Midbrain (tissue), 1 donor: ENCODE measurements at places on chromosomes 12 and 14.
A peak's percentile ranks its signal among the peaks of the same experiment; 100 is the strongest.

DNA sequence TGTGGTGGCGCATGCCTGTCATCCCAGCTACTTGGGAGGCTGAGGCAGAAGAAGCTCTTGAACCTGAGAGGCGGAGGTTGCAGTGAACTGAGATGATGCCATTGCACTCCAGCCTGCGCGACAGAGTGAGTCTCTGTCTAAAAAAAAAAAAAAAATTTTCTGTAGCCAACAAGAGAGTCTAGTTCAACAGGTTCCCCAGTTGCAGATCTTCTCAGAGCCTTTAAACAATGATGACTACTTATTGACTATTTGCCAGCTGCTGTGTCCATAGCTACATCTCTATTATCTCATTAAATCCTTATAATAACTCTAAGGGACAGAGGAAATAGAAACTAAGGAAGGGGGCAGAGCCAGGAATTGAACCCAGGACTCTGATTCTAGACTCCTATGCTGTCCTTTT is 15.2 kb upstream of the MYL2 start:
- DNase-seq = no peak

- DNase-seq = no peak
Observed at GRCh38 chr14:39617537-39617936, 185.3 kb upstream of the FBXO33 start.

GRCh38 chr12:85807730-85808129 is 28.5 kb downstream of the RASSF9 start:
- no peak for DNase-seq

DNA sequence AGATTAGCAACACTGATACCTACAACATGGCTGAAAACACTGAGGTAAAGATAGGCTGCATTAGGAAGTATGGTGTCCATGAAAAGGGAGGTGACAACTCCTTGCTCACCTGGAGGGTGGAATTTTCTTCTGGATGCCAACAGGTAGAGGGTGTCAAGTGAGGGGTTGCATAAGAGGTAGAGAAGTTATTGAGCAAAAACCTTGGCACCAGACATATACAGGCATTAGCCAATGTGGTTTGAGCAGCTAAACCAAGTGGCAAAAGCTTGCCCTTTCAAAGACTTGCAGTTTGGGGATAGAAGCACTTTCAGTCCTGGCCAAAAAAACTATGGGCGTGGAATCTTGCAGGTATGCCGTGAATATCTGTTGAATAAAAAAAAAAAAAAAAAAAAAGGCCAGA is 3.8 kb downstream of the RITA1 start:
- no peak for DNase-seq

- DNase-seq = no peak
Observed at GRCh38 chr12:120470150-120470784, 719 bp upstream of the SRSF9 start.

DNA sequence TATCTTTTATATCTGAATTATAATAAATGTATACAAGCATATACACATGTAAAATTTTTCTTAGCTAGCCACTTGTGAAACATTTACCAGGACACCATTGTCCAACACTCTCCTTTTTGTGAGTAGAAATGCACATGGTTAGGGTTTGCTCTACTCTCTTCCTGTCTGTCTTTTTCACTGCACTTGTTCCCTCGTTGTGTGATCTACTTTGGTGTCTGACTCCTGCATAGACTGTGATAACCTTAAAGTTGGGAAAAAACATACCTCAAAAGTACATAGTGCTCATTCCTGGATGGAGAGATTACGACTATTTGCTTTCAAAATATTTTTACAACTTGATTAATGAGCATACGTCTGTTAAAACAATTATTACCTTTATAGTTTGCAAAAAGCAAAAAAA is 294.1 kb upstream of the FLRT2 start:
- DNase-seq = no peak

- DNase-seq = no peak
Observed at GRCh38 chr12:108107293-108107692, 21.8 kb upstream of the WSCD2 start.

DNA sequence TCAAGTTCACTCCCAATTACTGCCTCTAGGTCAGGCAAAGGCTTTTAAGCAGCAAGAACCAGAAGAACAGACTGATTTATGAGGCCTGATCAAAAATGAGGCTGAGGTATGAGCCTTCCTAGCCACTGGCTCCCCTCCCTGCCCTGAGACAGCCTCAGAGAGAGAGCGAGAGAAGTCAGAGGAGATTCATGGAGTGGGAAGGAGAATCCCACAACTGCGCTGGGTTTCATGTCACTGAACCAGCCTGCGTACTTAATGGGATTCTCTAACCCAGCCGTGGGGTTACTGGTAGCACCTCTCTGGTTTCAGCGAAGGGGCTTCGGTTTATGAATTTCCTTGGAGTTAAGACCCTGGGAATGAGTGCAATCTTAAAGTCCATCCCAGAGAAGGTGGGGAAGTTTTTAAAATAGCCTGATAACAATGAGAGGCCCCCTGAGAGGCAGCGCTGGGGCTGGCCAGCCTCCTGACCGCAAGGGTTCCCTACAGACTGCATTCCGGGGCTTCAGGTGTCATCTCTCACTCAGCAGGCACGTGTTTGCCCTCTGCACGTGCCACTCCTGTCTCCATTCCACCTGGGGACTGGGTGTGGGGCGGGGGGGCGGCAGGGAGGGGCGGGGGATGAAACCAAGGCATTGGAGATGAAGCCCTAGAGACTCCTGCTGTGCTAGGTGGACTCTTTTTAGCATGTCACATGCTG is 6.1 kb upstream of the GPRC5A start:
- DNase-seq = no peak

DNA sequence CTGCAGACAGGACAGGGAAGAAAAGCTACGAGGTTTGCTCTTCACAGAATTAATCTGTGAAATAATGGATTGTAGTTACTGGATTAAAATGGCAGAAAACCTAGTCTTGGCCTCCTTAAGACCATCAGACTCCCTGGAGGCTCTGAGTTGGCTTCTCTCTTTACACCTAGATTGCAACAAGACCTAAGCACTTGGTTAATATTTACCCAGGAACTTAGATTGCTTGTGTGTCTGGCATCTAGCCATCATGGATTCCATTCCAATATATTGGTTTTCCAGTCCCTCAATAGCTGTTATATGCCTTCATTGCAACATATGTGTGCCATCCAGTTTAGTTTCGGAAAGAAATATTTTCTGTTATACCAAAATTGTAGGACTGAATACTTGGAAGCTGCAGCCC is 1.9 kb upstream of the GTF2A1 start:
- no peak for DNase-seq

- DNase-seq = no peak
Observed at GRCh38 chr12:19404242-19404880, 34.9 kb upstream of the AEBP2 start.

DNA sequence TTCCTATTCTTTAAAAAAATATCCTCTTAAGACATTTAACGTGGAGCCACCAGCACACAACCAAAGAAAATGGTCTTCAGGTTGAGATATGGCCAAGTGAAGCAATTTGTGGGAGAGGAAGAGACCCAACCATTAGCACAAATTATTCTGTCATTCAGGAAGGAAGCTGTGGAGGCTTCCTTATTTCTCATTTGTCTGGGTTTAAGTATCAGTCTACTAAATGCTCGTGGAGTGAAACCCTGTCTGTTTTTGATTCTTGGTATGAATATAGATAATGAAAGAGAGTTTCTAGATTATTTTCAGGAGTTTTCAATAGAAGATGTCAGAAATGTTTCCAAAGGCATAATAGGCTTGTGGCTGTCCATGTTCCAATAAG is 125.1 kb downstream of the GPR65 start:
- no peak for DNase-seq

DNA sequence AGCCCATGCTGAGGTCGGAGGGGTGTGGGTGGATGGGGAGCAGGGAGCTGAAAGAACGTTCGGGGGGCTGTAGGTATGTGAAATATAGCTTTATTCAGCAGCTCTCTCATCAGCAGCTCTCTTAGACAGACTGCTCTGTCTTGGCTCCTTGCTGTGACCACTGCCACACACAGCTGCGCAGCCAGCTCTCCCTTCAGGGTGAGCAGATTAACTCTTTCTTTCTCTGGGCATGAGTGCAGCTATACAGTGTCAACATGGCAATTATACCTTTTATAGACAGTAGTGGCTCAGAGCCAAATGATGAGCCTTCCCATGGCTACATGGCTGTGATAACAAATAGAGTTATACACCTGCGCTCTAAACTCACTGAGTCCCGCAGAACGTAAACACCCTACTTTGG is 137.7 kb upstream of the NEDD1 start:
- no peak for DNase-seq

GRCh38 chr12:131892711-131893604 is 1.5 kb upstream of the ULK1 start:
- DNase-seq = peak; percentile 2

DNA sequence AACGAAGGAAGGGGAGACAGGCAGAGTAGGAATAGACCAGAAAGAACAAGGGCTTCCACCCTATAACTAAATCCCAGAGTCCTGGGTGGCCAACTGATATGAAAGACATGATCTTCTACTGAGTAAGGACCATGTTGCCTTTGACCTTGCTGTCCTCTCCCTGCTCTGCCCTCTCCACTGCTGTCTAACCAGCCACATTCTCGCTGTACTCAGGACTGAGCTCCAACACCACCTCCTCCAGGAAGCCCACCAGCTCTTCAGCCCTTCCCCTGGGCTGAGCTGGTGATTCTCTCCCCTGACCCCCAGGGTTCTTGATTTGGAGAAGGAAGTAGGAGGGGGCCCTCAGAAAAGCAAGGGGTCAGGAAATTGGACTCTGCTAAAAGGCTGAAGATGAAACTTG is 159.2 kb downstream of the DICER1 start:
- DNase-seq = no peak

DNA sequence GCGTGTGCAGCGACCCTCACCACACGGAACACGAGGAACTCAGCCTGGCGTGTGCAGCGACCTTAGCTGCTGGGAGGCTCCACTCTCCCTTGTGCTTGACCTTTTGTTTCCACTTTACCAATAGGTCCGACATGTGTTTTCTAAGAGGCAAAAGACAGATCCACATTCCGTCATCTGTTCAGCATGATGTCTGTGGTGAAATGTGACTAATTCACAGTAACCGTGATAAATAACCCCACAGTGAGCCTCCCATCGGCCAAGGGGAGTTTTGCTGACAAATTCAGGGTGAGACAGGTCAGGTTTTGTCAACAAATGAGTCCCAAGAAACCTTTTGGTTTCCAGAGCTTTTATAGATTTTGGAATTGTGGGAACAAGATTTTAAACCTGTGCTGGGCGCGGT is 55.9 kb downstream of the MOK start:
- DNase-seq = no peak

- no peak for DNase-seq
Observed at GRCh38 chr14:59308086-59308485, 119.6 kb downstream of the DAAM1 start.

GRCh38 chr14:93100570-93100969 is 15.2 kb downstream of the ITPK1 start:
- no peak for DNase-seq

GRCh38 chr12:106113824-106114446 is 24.8 kb downstream of the NUAK1 start:
- DNase-seq = peak; percentile 36

DNA sequence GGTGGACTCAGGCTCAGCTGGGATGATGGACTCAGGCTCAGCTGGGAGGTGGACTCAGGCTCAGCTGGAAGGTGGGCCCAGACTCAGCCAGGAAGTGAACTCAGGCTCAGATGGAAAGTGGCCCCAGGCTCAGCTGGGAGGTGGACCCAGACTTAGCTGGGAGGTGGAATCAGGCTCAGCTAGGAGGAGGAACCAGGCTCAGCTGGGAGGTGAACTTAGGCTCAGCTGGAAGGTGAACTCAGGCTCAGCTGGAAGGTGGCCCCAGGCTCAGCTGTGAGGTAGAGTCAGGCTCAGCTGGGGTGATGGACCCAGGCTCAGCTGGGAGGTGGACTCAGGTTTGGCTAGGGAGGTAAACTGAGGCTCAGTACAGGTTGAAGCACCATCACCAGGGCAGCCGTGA is 21.8 kb upstream of the C14orf180 start:
- no peak for DNase-seq

GRCh38 chr12:2332947-2333346 is 280.2 kb downstream of the CACNA1C start:
- no peak for DNase-seq

DNA sequence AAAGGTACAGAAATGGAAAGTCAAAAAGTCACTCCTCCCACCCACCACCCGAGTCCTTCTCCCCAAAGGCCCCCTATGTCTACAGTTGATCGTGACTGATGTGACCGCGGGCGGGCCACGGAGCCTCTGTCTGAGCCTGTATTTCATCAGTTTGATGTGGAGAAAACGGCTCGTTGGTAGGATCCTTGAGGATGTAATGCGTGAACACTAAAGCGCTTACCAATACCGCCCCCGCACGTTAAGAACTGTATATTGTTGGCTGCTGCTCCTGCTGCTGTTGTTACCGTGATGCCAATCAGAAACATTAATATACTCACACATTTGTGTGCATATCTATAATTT is 24.6 kb upstream of the UBC start:
- no peak for DNase-seq

- DNase-seq = no peak
Observed at GRCh38 chr14:62778852-62779251, 266.4 kb downstream of the KCNH5 start.

- DNase-seq = no peak
Observed at GRCh38 chr12:89650239-89650638, 58.4 kb downstream of the ATP2B1 start.

DNA sequence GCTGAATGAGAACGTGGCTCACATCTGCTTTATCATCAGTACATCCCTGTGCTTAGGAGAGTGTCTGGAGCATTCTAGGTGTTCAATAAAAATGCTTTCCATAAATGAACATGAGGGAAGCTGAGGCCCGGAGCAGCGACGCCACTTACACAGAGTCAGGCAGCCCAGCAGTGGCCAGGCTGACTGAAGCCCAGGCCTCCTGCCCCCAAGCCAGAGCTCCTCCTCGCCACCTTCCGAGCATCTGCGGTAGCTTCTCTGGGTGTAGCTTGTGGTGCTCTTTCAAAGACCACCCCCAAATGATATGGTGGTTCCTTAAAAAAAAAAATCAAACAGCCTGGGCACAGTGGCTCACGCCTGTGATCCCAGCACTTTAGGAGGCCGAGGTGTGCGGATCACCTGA is 88.8 kb downstream of the FBXL14 start:
- no peak for DNase-seq

- no peak for DNase-seq
Observed at GRCh38 chr12:25812295-25812694, 146.2 kb upstream of the RASSF8 start.

DNA sequence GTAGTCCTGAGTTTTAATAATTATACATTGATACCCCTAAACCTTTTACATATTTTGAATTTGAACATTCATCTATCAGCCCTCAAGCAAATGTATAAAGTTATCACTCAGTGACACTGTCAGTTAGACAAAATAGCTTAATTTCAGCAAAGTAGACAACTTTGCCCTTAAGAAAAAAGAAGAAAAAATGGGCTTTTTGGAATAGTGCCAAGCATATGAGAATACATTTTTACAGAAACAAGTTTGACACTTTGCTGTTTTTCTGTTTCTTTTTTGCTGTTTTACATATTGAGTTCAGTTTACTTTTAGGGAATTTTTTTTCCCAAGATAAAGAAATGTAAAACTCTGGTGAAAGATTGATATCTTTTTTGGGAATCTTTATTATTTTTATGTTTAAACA is 14.3 kb downstream of the TBK1 start:
- no peak for DNase-seq

GRCh38 chr14:32588448-32589320 is 259.6 kb downstream of the AKAP6 start:
- no peak for DNase-seq

GRCh38 chr12:89781946-89782550 is 73.4 kb upstream of the ATP2B1 start:
- no peak for DNase-seq
